ENCODE measurements at places on chromosomes 7 and 10.

GRCh38 chr10:121435099-121435875, 163.0 kb downstream of the FGFR2 start:
- no peak for DNase-seq

- no peak for DNase-seq
Measured at GRCh38 chr10:20713420-20713819, 183.7 kb downstream of the NEBL start.

GRCh38 chr7:112854169-112854568, 64.0 kb upstream of the TMEM168 start:
- no peak for DNase-seq

DNA sequence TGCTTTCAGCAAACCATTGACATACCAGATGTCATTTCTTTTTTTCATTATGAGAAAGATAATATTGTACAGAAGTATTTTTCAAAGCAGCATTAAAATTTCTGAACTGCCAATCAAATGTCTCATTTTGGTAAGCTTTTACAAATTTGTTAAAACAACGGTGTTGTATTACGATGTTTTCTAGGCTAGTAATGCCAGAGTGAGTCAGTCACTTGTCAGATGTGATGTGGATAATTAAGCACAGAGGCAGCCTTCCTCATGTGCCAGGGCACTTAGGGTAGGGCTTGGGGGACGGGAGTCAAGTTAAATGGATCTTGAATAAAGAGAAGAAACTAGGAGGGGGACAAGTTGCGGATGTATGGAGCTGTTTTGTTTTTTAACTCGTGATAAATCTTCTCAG, 10.1 kb downstream of the PSTK start:
- no peak for DNase-seq

GRCh38 chr10:123943307-123943706, 51.7 kb upstream of the CPXM2 start:
- no peak for DNase-seq

GRCh38 chr7:69600710-69601519, 2.6 kb downstream of the AUTS2 start:
- DNase-seq, result no peak
